PC-3 (cell line): ENCODE measurements at places on chromosomes 3 and 15. TPM values are rescaled to one million over a fixed set of nuclear protein-coding genes. Genes with fewer than 3 reads are reported as not detected.

DNA sequence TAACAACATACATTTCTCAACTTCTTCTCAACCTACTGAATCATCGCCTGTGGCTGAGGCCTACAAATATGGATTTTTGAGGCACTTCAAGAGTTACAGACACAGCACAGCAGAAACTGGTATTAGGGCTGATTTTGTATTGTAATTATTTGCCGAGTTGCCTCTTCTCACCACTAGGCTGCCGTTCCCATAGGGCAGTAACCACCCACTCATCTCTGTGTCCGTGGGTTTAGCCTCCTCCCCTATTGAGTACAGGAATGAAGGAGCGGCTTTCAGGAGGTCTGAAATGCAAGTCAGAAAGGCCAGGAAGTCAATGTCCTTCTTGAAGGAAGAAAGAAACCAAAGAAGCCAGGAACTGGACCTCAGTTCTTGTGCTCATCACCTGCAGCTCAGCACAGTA, 220.8 kb downstream of the MTHFS start:
- H3K27ac ChIP-seq, result no peak overlapping the region
- DNase-seq, result no peak
- H3K36me3 ChIP-seq, result no peaks in the 10 kb centered on the region
- peaks cover 26% of the 10 kb centered on the region for H3K4me1 ChIP-seq

DNA sequence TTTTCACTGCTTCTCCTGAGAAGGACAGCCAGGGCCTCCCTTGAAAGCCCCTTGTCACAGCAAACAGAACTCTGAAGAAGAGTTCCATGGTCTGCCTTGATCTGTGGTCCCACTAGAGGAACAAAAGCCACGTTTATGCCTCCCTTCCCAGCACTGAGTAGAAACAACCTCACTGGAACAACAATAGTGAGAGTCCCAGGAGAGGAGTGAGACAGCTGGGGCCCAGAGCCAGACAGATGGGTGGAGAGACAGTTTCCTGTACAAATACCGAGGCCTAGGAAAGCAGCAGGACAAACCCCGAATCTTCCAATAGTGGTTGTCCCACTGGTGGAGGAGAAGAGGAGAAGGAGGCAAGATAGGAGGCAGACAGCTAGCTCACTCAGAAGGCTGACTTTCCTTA, 106.1 kb downstream of the WDR76 start:
- H3K36me3 ChIP-seq, result no peaks in the 10 kb centered on the region
- no peak overlapping the region for H3K4me3 ChIP-seq
- H3K4me1 ChIP-seq, result no peaks in the 10 kb centered on the region
- no peaks in the 10 kb centered on the region for H3K27me3 ChIP-seq
- no peak overlapping the region for H3K27ac ChIP-seq

- H3K36me3 ChIP-seq, result no peaks in the 10 kb centered on the region
- no peaks in the 10 kb centered on the region for H3K4me1 ChIP-seq
- H3K27ac ChIP-seq, result no peak overlapping the region
- peaks cover 70% of the 10 kb centered on the region for H3K27me3 ChIP-seq
- no peak for DNase-seq
These were observed 5.6 kb upstream of the FEZF2 start for GRCh38 chr3:62378921-62379320.

DNA sequence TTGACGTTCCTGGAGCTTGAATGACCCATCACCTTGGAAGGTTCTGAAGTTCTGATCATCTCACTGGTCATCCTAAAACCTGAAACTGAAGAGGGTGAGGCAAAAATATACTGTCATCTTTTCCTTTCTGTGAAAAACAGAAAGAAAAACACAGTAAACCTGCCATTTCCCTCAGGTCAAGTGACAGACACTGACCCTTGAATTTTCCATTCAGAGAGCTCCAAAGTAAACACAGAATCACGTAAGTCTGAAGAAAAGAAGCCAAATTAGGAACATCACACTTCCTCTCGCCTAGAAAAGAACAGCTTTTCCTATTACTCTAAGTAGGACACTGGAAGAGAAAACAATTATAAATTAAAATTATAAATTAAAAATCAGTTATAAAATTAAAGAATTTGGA, 78.7 kb upstream of the TGFBR2 start:
- H3K4me1 ChIP-seq, result no peaks in the 10 kb centered on the region
- DNase-seq, result no peak
- no peak overlapping the region for H3K27ac ChIP-seq
- H3K27me3 ChIP-seq, result no peaks in the 10 kb centered on the region
- no peaks in the 10 kb centered on the region for H3K36me3 ChIP-seq

DNA sequence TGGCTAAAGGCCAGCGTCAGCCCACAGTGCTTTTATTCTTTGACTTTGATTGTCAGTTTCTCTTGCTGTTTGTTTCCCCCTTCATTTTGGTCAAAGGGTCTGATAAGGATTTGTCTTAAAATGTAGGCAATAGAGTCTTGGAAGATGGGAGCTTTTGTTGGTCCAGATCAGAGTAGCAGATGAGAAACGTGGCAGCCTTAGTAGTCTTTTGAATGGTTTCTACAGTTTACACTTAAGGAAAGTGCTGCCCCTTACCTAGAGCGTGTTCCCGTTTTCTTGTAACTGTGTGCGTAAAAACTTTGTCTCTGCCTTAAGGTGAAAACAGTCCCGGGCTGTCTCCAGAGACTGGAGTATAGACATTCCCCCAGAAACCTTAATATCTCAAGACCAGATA, 630 bp downstream of the LXN start:
- no peaks in the 10 kb centered on the region for H3K27me3 ChIP-seq
- H3K36me3 ChIP-seq, result peaks cover 44% of the 10 kb centered on the region
- peak overlapping the region; percentile 75 for H3K4me3 ChIP-seq
- H3K27ac ChIP-seq, result peak overlapping the region; percentile 94

- no peaks in the 10 kb centered on the region for H3K27me3 ChIP-seq
- H3K36me3 ChIP-seq, result no peaks in the 10 kb centered on the region
- DNase-seq, result peak; percentile 96
- no peak overlapping the region for H3K27ac ChIP-seq
- H3K4me3 ChIP-seq, result no peak overlapping the region
These were observed 6.3 kb downstream of the VILL start for GRCh38 chr3:37996785-37997301.

DNA sequence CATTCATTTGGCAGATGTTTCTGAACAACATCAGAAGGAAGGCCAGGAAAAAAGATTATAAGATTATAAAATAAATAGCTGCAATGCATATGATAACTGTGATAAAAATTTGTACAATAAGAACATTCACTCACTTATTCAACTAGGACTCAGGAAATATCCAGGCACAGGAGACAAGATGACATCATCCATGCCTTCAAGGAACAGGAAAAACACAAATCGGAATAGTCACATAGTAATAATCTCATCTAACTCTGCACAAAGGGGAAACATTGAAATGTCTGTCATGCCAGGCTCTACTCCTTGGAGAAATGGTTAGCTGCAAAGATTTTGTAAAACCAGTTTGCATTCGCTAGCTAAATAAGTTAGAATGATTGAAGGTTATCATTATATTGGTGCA, 233.5 kb upstream of the AGTR1 start:
- no peak overlapping the region for H3K4me3 ChIP-seq
- H3K4me1 ChIP-seq, result no peaks in the 10 kb centered on the region
- H3K36me3 ChIP-seq, result no peaks in the 10 kb centered on the region
- DNase-seq, result peak; percentile 37
- no peaks in the 10 kb centered on the region for H3K27me3 ChIP-seq

GRCh38 chr3:43857361-43858293, 166.9 kb downstream of the ABHD5 start:
- H3K4me3 ChIP-seq, result no peak overlapping the region
- DNase-seq, result no peak
- no peaks in the 10 kb centered on the region for H3K27me3 ChIP-seq
- H3K4me1 ChIP-seq, result peaks cover 19% of the 10 kb centered on the region
- no peak overlapping the region for H3K27ac ChIP-seq

- no peaks in the 10 kb centered on the region for H3K36me3 ChIP-seq
- no peak overlapping the region for H3K4me3 ChIP-seq
- no peaks in the 10 kb centered on the region for H3K27me3 ChIP-seq
- no peak for DNase-seq
- peaks cover 12% of the 10 kb centered on the region for H3K4me1 ChIP-seq
- no peak overlapping the region for H3K27ac ChIP-seq
These were observed 43.5 kb upstream of the SLC41A3 start for GRCh38 chr3:126127452-126127851.

- H3K4me1 ChIP-seq, result no peaks in the 10 kb centered on the region
- H3K36me3 ChIP-seq, result no peaks in the 10 kb centered on the region
- peaks cover 83% of the 10 kb centered on the region for H3K27me3 ChIP-seq
- no peak for DNase-seq
- H3K27ac ChIP-seq, result no peak overlapping the region
These were observed 53.0 kb upstream of the ROPN1 start for GRCh38 chr3:124044956-124045355.

GRCh38 chr3:5442106-5442785, 254.7 kb downstream of the EDEM1 start:
- no peak overlapping the region for H3K4me3 ChIP-seq
- no peaks in the 10 kb centered on the region for H3K27me3 ChIP-seq
- H3K27ac ChIP-seq, result no peak overlapping the region
- no peaks in the 10 kb centered on the region for H3K36me3 ChIP-seq
- no peaks in the 10 kb centered on the region for H3K4me1 ChIP-seq

GRCh38 chr3:121488628-121489027, 57.2 kb downstream of the POLQ start:
- H3K4me3 ChIP-seq, result no peak overlapping the region
- DNase-seq, result peak; percentile 24
- H3K36me3 ChIP-seq, result peaks cover 25% of the 10 kb centered on the region
- H3K4me1 ChIP-seq, result no peaks in the 10 kb centered on the region

DNA sequence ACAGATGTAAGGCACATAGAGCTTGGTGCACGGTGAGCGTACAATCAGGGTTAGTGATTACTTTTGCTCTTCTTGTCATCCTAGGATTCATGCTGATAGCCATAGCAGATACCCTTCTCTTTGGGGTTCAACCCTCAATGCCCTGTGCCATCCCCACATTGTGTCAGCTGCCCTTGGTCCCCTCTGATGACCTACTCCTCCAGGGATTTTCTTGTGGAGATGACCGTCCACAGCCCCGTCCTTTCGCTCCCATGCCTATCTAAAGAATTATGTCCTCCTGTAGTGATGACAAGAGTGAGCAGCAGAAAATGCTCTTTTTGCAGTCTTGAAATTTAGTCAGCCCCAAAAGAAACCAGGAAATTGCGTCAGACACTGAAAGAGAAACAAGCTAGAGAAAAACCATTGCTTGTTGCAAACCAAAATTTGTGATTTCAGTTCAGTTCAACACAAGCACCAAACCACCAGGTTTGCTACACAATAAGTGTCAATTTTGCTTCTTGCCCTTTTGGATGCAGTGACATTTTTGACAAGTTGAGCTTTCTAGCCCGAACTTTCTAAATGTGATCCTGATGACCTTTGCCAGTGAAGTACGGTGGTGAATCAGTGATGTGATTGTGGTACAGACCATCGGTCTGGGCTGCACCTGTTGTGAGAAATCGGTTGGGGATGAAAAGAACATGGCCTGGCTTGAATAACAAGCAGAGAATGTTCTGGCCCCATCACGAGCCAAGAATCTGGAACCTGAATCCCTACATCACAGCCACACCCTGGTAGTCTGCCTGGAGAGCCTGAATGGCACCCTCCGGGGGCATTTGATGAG, 41.3 kb downstream of the CMTM7 start:
- no peak overlapping the region for H3K4me3 ChIP-seq
- no peaks in the 10 kb centered on the region for H3K4me1 ChIP-seq
- H3K27ac ChIP-seq, result no peak overlapping the region
- no peaks in the 10 kb centered on the region for H3K36me3 ChIP-seq
- no peak for DNase-seq

DNA sequence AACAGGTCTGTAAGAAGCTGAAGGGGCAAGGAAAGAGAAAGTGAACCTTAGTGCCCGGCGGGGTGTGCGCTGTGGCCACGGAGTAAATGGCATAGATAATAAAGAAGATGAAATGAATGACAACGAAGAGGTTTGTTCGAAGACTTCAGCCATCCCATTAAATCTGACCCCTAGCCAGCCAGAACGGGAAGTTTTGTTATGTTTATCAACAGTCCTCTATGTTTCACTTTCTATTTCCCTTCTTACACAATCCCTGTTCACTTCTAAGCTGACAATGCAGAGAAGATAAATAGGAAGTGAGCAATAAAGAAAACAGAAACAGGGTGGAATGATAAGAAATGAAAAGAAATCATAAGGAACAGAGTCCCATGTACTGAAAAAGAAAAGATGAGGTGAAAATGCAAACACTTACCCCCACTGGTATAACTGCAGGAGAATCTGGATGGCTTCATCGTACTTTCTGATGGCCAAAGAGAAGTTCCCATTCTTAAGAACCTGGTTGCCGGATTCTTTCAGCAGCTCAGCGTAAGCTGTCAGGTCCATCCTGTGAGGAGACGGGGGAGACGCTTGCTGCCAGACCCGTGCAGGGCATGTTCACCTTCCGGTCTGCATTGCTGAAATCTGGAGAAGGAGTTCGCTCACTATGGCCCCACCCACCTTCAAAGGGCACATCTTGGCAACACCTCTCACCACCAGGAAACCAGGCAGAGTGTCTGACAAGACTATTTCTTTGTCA, 36.8 kb downstream of the TRANK1 start:
- H3K4me1 ChIP-seq, result peaks cover 34% of the 10 kb centered on the region
- no peaks in the 10 kb centered on the region for H3K27me3 ChIP-seq
- H3K27ac ChIP-seq, result peak overlapping the region; percentile 53
- DNase-seq, result peak; percentile 65
- no peaks in the 10 kb centered on the region for H3K36me3 ChIP-seq

DNA sequence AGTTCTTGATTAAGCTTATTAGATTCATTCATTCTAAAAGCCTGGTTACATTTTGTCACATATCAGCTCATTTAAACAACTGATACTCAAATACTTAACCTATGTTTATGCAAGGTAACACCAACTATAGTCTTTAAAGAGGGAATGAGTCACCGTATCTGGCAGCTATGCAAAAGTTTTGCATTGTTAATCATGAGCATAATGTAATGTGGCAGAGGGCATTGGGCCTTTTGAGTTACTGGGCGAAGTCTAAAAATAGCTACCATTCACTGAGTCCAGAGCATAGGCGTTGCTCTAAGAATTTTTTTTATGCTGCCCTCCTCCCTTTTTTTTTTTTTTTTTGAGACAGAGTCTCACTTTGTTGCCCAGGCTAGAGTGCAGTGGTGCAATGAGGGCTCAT, 277.7 kb upstream of the ZNF717 start:
- H3K27ac ChIP-seq, result no peak overlapping the region
- H3K27me3 ChIP-seq, result no peaks in the 10 kb centered on the region
- no peak overlapping the region for H3K4me3 ChIP-seq
- peak; percentile 96 for DNase-seq
- peaks cover 24% of the 10 kb centered on the region for H3K4me1 ChIP-seq

DNA sequence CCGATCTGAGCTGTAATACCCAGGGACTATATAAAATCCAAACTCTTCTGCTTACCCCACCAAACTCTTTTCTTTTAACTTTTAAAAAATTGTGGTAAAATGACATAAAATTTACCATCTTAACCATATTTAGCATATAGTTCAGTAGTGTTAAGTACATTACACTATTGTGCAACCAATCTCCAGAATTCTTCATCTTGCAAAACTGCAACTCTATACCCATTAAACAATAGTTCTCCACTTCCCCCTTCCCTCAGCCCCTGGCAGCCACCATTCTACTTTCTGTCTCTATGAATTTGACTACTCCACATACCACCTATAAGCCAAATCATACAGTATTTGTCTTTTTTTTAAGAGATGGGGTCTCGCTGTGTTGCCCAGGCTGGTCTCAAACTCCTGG, 38.7 kb downstream of the SENP8 start:
- no peak overlapping the region for H3K4me3 ChIP-seq
- H3K4me1 ChIP-seq, result peaks cover 12% of the 10 kb centered on the region
- H3K27ac ChIP-seq, result no peak overlapping the region
- H3K27me3 ChIP-seq, result no peaks in the 10 kb centered on the region
- no peak for DNase-seq
- H3K36me3 ChIP-seq, result no peaks in the 10 kb centered on the region

The TMEM212 gene
- total RNA-seq, result not detected in 2 replicates

The KIF15 gene
- total RNA-seq, result 19.1 and 31.8 TPM in 2 replicates

The SPSB4 gene
- total RNA-seq, result not detected in 2 replicates

The BTLA gene
- total RNA-seq, result not detected in 2 replicates

The STARD9 gene
- 4.9 and 5.0 TPM in 2 replicates for total RNA-seq

The ZNF860 gene
- 7.9 and 10.5 TPM in 2 replicates for total RNA-seq

The ANKRD34C gene
- total RNA-seq, result not detected in 2 replicates

The RHOA gene
- total RNA-seq, result 278 and 292 TPM in 2 replicates
